ENCODE measurements at places on chromosomes 11 and 22. TPM values are rescaled to one million over a fixed set of nuclear protein-coding genes. Genes with fewer than 3 reads are reported as not detected.

The FGF4 gene
- total RNA-seq: not detected

The NDUFC2 gene
- total RNA-seq: 105 TPM

GRCh38 chr22:17830043-17830961 lies 56.0 kb upstream of the BID start:
- H3K4me3 ChIP-seq: peak overlapping the region; percentile 43
- no peaks in the 10 kb centered on the region for H3K36me3 ChIP-seq
- no peaks in the 10 kb centered on the region for H3K27me3 ChIP-seq
- peaks cover 7% of the 10 kb centered on the region for H3K4me1 ChIP-seq
- peak overlapping the region; percentile 68 for H3K27ac ChIP-seq

DNA sequence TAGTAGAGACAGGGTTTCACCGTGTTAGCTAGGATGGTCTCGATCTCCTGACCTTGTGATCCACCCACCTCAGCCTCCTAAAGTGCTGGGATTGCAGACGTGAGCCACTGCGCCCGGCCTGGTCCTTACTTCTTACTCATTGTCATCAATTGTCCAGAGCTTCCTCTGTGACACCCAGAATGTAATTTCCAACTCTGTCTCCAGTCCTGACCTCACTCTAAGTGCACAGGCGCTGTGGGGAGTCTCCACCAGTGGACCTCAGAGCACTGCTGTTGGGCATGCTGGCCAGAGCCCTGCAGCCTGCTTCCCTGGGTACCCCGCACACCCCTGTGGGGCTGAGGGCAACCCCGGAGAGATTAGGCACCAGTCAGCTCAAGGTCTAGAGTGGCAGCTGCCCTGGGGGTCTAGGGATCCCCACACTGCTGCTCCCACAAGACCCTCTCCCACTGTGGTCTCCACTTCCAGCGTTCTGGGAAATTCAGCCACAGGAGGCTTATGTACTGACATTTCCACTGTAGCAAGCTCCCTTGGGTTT lies 1140.3 kb downstream of the TBC1D22A start:
- H3K4me1 ChIP-seq: no peaks in the 10 kb centered on the region
- no peaks in the 10 kb centered on the region for H3K27me3 ChIP-seq
- no peak overlapping the region for H3K27ac ChIP-seq
- H3K4me3 ChIP-seq: no peak overlapping the region

GRCh38 chr11:10601837-10602236 lies 33.4 kb upstream of the LYVE1 start:
- DNase-seq: no peak
- H3K4me3 ChIP-seq: no peak overlapping the region
- no peaks in the 10 kb centered on the region for H3K4me1 ChIP-seq
- H3K27me3 ChIP-seq: no peaks in the 10 kb centered on the region

GRCh38 chr11:14273895-14274294 lies 85.1 kb downstream of the RRAS2 start:
- no peak overlapping the region for H3K27ac ChIP-seq
- H3K4me3 ChIP-seq: no peak overlapping the region
- H3K27me3 ChIP-seq: no peaks in the 10 kb centered on the region
- H3K4me1 ChIP-seq: no peaks in the 10 kb centered on the region
- H3K36me3 ChIP-seq: no peaks in the 10 kb centered on the region
- no peak for DNase-seq

All from breast epithelium (tissue), 4 donors.